ENCODE measurements at places on chromosomes 13 and 19. TPM values are rescaled to one million over a fixed set of nuclear protein-coding genes. Genes with fewer than 3 reads are reported as not detected.

DNA sequence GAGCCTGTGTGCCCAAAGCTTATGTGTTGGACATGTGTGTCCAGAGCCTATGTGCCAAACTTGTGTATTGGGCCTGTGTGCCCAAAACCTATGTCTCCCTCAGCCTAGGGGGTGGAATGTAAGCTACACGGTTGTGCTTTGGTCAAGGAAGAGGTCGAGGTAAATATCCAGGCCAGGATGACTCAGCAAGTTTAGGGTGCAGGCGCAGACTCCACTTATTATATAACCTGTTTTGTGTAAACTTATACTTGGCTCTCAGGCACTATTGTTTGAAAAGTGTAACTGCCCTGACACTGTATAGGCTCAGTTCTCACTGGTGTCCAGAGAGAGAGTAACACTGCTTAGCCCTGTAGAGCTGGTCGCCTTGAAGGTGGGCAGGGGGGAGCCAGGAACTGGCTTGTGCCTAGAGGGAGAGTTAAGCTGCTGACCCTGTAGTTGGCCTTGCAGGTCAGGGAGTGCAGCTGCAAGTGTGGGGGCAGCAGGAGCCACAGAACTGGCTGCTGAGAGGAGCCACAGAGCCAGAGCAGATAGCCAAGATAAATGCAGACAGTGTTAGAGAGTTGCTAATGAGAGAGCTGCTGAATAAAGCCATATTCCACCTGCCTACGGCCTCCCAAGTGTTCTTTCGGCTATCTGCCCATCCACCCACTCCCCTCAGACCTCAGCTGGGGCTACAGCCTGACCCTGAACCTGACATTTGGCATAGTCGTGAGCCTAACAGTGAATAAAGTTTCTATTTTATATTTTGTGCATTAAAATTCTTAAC lies 517.2 kb upstream of the SLITRK1 start:
- no peak for DNase-seq

DNA sequence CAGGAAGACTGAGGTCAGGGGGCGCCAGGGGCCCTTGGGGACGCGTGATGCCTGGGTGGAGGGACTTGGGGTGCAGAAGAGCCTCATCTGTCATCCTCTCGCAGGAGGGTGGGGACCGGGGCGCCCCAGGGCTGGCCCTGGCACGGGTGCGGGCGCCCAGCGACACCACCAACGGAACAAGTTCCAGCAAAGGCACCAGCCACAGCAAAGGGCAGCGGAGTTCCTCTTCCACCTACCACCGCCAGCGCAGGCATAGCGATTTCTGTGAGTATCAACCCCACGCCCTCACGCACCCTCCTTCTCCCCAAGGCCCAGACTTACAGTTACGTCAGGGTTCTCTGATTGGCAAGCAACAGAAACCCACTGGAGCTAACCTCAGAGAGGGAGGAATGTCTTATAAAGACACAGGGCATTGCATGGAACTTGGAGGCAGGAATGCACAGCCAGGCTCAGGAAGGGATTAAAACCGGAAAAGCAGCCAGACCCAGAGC lies 29.4 kb downstream of the MARK4 start:
- no peak for DNase-seq

GRCh38 chr19:38093587-38093986 lies 130.4 kb downstream of the DPF1 start:
- no peak for DNase-seq

Gene ZNF177
- total RNA-seq = not detected

Gene SLC25A41
- total RNA-seq = not detected

Gene C1QTNF9
- not detected for total RNA-seq
